ENCODE measurements at places on chromosomes 3 and 15.

- DNase-seq: no peak
These were observed 53.0 kb downstream of the CYP19A1 start for GRCh38 chr15:51285399-51285798.

- DNase-seq: no peak
These were observed 156.7 kb downstream of the DIPK2A start for GRCh38 chr3:144128108-144128892.

- DNase-seq: no peak
These were observed 375.1 kb upstream of the RBMS3 start for GRCh38 chr3:28905798-28906197.

GRCh38 chr3:197882586-197882985 is 67.4 kb upstream of the RPL35A start:
- DNase-seq: no peak

- DNase-seq: no peak
These were observed 6.2 kb downstream of the HLTF start for GRCh38 chr3:149080011-149080698.

DNA sequence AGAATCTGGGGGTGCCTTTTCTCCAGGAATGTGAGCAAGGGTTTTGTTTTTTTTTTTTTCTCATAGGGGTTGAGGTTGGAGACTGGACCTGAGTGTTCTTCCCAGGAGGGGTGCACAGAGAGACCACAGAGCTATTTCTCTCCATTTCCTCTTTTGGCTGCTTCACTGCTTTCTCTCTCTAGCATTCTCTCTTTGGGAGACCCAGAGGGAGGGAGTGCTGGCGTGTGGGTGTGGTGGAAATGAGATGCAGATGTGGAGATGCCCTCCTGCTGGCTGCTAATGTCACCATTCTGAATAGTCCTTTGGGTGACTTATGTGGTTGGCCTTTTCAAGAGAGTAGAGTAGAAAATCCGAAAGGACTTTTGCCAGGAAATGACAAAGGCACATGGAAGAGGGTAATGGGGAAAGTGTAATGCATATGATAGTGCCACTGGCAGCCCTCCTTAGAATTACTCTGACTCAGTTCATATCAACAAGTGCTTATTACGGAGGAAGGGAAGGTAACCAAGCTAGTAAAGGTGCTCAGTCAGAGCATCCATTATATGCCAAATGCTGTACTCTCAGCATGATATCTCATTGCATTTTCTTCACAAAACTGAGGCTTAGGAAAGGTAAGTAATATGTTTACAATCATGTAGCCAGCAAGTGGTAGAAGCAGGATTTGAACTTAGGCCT is 1.9 kb downstream of the SYN2 start:
- DNase-seq: no peak

- DNase-seq: no peak
These were observed 415.8 kb upstream of the SEMA6D start for GRCh38 chr15:47301481-47301880.

DNA sequence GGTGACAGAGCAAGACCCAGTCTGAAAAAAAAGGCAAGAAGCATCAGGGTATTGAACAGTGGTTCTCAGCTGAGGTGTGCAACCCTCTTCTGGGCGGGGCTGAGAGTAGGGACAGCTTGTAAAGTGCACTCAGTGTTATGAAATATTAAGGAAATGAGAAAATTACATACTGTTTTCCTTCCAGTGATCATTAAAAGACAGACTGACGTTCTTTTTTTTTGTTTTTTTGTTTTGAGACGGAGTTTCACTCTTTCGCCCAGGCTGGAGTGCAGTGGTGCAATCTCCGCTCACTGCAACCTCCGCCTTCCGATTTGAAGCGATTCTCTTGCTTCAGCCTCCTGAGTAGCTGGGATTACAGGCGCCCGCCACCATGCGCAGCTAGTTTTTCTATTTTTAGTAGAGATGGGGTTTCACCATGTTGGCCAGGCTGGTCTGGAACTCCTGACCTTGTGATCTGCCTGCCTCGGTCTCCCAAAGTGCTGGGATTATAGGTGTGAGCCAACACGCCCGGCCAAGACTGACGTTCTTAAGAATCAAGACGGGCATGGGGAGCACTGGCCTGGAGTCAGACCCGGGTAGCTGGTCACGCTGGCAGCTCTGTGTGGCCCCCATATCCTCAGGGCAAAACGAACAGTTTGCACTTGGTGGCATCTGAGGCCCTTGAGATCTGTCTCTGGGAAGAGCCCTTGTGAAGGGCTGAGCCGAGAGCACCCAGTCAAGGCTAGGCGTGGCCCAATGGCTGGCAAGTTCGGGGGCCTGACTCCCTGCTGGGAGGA is 11.4 kb downstream of the MAN2A2 start:
- DNase-seq: no peak

DNA sequence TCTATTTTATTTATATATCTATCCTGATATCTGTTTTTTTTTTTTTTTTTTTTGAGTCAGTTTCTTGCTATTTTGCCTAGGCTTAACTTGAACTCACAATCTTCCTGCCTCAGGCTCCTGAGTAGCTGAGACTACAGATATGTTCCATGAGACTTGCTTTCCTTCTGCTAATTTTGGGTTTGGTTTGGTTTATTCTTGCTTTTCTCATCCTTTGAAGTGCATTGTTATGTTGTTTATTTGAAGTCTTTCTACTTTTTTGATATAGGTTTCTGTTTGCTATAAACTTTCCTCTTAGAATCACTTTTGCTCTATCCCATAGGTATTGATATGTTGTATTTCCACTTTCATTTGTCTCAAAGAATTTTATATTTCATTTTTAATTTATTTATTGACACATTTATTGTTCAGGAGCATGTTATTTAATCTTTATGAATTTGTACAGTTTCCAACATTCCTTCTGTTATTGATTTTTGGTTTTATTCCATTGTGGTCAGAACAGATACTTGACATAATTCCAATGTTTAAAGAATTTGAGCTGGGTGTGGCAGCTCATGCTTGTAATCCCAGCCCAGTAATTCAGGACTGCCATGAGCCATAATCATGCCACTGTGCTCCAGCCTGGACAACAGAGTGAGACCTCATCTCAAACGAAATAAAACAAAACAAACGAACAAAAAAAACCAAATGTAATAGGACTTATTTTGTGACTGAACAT is 62.3 kb upstream of the PLSCR4 start:
- DNase-seq: no peak

DNA sequence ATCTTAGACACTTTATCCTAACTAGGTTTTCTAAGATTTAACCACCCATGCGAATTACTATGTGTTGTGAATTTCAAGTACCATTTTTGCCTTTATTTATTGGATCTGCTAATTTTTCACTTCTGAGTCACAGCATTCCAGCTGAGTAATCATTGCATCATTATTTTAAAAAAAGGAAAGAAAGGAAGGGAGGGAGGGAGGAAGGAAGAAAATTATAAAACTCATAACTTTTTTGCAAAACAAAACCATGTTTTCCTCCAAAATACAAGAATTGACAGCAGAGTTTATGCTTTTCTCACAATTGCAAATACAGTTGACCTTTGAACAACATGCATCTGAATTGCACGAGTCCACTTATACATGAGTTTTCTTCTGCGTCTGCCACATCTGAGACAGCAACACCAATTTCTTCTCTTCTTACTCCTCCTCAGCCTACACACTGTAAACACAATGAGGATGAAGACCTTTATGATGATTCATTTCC is 651.4 kb upstream of the NECTIN3 start:
- no peak for DNase-seq

GRCh38 chr15:77516786-77517185 is 96.1 kb downstream of the HMG20A start:
- no peak for DNase-seq

- no peak for DNase-seq
These were observed 43.4 kb downstream of the HLTF start for GRCh38 chr3:149042789-149043386.

DNA sequence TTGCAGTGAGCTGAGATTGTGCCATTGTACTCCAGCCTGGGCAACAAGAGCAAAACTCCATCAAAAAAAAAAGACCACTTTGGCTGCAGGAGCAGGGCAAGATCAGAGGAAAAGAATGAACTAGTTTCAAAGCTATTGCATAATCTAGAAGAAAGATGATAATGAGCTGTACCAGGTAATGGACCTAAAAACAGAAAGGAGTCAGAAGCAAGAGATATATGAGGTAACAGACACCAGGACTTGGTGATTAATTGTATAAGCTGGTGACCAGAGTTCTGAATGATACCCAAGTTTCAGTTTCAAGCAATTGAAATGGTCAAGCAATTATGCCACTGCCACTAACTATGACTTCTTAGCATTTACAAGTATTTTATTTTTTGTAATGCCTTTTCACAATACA is 2.9 kb downstream of the POLQ start:
- no peak for DNase-seq

DNA sequence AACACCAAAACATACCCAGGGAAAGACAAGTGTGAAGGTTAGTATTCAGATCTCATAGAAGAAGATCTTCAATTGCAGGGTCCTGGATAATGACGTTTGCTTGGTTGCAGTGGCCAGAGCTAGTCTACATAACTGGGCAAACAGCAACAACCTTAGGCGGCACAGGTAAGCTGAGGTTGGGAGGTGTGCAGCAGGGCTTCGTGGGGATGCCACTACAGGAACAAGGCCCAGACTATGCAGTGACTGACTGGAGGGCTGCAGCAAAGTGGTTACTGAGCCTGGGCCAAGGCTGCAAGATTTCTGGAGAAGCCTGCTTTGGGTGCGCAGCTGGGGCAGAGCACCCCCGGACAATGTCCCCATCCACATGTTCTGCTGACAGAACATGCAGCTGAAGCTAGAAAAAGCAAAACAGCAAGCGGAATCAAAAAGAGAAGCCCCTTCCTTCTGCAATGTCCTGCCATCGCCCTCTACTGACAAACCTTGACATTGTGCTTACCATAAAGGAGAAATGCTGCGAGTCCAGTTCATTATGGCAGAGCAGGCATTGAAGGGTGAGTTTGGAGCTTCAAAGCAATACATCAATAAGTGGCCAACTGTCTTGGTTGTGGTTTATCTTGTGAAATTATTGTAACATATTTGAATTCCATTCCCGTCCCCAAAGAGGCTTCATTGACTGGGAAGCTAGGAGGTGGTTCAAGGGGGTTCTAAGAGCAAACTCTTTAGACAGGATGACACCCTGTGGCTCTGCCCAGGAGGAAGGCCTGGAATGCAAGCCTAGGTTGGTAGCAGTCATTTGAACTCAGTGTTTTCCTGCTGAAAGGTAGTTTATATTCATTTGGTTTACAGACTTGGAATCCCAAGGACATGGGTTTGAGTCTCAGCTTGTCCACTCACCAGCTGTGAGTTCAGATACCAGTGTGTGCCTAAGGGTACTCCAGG is 217.0 kb downstream of the PDCD6IP start:
- no peak for DNase-seq

DNA sequence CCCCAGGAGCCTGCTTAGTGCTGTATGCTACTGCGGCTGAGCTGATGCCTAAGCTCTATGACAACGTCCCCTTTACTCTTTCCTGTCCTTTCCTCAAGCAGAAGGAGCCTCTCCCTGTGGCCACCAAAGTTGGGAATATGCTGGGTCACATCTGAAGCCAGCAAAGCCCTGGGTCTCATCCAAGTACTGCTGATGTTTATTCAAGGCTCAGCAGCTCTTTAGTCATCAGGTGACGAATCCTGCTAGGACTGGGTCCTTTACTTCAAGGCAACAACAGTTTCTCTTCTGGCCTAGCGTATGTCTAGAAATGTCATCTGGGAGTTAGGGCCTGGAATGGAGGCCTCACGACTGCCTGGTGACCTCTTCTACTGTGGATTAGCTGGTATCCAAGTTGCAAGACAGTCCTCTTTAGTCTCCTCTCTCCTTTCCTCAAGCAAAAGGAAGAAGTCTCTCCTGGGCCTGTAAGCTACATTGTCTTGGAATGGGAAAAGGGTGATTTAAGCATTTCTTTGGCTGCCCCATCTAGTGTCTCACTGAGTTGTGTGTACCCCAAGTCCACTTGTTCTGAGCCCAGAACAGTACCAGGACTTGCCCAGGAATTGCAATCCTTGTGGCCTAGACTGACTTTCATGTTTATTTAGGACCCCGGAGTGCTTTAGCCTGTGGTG is 63.9 kb downstream of the TNFAIP8L3 start:
- DNase-seq: no peak

DNA sequence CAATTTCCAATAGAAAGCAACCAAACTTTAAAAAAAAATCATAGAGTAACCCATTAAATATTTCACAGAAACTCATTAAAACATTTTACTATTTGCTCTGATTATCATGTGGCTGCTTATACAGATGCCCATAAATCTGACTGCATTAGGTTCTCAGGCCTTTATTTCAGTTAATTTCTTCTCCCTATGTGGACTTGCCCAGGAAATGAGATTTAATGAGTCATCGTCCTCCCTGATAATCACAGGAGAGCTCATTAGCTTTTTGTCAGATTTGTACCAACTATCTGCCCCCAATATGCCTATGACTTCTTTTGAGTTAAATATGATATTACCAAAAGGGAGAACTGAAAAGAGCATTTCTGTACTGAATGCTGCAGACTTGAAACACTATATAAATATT is 168.0 kb downstream of the FOXB1 start:
- DNase-seq: no peak

DNA sequence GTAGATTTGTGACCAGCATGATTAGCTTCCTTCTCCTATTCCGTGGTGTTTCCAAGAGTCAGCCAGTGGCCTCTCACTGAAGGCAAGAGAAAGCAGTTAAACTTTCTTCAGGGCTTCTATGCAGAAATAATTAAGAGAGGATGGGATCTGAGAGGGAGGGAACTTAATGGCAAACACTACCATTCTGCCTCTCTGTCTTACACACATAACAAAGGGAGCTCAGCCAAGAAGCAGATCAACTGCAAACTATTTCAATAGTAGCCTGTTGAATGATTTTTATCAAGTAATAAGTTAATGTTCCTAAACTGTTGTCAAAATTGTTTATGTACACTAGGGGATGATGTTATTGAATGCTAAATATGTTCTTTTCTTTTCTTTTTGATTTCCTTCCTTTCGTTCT is 11.8 kb downstream of the OXSR1 start:
- DNase-seq: no peak

DNA sequence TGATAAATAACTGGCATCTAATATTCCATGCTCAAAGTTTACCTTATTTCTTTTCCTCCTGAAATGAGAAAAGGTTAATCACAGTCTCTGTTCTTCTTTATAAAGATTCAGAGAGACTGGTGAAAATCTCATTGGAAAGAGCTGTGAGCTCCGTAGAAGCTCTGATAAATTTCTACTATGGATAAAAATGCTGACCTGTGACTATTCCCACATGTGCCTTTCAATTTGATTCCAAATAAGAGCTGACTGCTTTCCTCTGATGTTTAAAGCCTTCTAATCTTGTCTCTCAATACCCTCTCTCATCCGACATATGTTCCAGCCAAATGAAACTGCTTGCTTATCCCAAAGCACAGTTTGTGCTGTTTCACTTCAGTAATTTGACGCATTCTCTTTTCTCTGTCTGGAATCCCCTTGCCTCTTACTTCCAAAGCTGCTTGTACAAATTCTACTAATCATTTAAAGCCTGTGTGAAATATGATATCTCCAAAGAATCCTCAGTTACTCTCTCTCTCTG is 130.1 kb downstream of the RTP4 start:
- DNase-seq: no peak

DNA sequence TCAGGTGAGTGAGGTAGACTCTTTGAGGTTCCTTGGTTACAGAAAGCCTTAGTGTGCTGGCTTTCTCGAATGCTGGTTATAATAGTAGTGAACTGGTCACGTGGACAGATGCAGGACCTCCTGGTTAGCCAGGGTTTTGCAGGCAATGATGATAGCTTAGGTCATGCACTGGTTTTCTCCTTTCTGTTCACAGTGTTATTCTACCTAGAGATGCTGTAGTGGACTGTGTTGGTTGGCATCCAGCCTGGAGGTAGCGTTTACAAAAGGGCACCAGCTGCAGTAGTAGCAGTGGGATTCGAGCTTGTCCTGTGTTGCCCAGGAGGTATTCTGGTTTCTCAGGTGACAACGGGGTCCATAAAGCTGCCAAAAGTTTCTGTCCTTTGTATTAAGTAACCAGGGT is 27.0 kb downstream of the PCCB start:
- no peak for DNase-seq

Data from activated CD4-positive, CD25-positive, alpha-beta regulatory T cell treated with anti-CD3 and anti-CD28 coated beads, Interleukin-2, amount 50 U/mL, for 72 hours (primary cell).